Stimulated activated CD8-positive, alpha-beta memory T cell treated with anti-CD3 and anti-CD28 coated beads, Interleukin-4, amount 100 ng/mL, for 24 hours (primary cell): ENCODE measurements at places on chromosomes 12 and 14.

GRCh38 chr12:80580254-80580653 is 127.2 kb upstream of the MYF6 start:
- DNase-seq: no peak

DNA sequence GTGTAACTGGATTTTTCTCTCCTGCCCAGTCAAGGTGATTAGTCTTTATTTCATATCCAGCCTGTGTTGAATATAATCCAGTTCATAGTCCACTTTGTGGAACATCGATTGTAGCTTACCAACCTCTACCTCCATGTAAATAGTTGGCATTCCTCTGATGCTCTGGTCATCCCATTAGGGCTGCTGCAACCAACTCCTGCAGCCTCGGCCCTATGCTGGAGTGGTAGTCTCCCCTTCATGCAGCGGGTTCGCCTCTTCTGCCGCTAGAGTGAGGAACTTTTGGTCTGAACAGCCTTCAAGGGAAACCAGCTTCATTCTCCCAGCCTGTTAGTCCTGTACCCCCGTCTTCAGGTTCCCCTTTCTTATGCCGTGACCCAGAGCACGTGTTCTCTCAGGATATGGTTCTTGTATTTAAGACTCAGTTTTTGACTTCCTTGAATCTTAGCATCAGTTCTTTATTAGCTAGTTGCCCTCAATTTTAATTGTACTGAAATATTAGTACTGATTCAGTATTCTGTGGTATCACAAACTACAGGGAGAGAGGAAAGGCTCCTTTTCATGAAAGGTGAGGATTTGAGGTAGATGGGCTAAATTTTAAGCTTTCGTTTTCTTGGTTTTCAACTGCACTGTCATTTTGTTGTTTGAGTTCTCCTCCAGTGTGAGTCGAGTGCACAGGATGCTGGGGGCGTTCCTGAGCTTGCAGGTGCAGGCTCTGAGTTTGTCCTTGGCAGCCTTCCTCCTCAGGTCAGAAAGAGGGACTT is 33.2 kb downstream of the ZNF664 start:
- no peak for DNase-seq

- no peak for DNase-seq
Measured at GRCh38 chr12:9957834-9958233, 13.4 kb upstream of the CLEC12A start.

DNA sequence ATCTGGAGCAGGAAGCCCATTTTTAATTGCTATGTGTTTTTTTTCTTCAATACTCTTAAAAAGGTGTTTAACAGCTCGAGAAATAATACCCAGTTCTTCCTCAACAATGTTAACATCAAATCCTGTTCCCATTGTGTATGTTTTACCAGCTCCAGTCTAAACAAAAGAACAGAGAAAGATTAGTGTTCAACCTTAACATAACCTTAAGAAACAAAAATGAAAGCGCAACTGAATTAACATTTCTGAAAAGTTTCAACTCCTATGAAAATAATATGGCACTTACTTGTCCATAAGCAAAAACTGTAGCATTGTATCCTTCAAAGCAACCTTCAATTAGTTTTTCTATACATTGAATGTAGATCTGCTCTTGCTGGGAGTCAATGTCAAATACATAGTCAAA is 73.2 kb downstream of the KIF21A start:
- DNase-seq: no peak

GRCh38 chr14:74414403-74415114 is 11.5 kb downstream of the SYNDIG1L start:
- DNase-seq: no peak

GRCh38 chr14:80344208-80344607 is 132.9 kb upstream of the DIO2 start:
- DNase-seq: no peak

- no peak for DNase-seq
Measured at GRCh38 chr12:991350-992333, 619 bp downstream of the ERC1 start.

DNA sequence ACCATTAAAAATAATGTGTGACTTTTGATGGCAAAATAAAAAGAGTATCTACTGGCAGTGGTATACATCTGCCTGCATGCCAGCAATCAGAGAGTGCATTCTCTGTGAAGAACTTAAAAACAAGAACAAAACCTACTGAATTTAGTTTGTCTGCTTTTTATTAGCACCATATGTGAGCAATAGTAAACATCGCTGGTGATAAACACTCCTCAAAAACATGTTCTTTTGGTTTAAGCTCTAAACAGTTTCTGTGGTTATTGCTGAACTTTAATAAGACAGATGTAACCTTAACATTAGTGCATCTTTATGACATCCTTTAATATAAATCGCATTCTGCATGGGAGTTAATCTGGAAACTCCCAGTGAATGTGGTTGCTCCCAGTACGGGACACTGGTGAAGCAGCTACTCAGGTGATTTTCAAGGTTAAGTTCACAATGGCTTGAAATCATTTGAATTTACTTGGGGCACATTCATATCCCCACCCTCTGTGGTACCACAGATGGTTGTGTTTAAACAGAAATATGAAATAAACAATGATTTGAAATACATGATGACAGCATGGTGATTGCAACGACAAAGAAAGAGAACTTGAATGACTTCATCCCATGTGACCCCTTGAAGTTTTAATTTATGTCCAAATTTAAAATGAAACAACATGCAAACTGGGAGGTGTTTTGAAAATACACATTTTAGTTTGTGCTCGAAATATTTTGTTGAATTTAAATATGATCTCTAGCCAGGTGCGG is 285.9 kb downstream of the FOXN3 start:
- no peak for DNase-seq

DNA sequence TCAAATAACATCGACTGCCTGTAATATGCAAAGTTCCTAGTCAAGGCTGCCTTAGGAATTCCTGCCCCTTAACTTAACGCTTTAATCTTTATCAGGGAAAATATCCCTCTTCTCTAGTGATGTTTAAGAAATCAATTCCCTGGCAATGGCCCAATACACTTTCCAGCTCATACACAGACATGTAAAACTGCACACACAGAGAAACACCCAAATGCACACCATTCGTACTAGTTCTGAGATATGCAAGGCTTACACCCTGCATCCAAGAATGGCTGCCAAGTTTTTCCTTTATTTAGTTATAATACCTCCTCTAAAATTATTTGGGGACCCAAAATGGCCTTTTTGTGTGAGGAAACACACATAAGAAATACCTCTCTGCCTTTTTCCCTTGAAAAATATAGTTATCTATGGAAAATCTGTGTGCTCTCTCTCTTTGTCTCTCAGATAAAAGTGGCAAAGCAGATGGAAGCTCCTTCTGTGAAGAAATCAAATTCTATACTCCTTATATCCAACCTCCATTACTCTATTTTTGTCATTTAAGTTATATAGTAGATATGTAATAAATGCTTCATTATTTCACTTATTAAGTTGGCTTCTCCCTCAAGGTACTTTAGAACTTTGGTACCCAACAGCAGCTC is 120.0 kb upstream of the MDM1 start:
- no peak for DNase-seq

GRCh38 chr14:93305725-93306418 is 27.0 kb downstream of the BTBD7 start:
- DNase-seq: no peak
